Liver (tissue), 10 donors: ENCODE measurements at places on chromosomes 11 and 22. TPM values are rescaled to one million over a fixed set of nuclear protein-coding genes. Genes with fewer than 3 reads are reported as not detected.

- no peak for DNase-seq
Observed at GRCh38 chr11:19436932-19437331, 196.2 kb upstream of the E2F8 start.

DNA sequence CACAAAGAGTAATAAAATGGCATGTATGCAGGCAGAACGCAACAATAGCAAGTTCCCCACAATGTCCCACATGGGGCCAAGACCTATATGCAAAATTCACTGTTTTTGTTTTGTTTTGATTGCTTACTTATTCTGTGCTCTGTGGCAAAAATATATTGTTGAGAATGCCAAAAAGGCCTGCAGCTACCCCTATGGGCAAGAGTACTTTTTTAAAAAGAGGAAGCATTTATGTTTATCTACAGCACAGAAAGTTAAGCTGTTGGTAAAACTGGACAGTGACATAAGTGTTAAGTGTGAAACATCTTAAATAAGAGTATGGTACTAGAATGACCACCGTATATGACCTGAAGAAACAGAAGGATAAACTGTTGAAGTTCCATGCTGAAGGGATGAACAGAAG is 301.9 kb upstream of the ZC3H12C start:
- no peak for DNase-seq

GRCh38 chr22:48778308-48779195 is 1049.1 kb downstream of the BRD1 start:
- DNase-seq: peak; percentile 21

- DNase-seq: no peak
Observed at GRCh38 chr22:45684752-45685574, 13.3 kb downstream of the ATXN10 start.

DNA sequence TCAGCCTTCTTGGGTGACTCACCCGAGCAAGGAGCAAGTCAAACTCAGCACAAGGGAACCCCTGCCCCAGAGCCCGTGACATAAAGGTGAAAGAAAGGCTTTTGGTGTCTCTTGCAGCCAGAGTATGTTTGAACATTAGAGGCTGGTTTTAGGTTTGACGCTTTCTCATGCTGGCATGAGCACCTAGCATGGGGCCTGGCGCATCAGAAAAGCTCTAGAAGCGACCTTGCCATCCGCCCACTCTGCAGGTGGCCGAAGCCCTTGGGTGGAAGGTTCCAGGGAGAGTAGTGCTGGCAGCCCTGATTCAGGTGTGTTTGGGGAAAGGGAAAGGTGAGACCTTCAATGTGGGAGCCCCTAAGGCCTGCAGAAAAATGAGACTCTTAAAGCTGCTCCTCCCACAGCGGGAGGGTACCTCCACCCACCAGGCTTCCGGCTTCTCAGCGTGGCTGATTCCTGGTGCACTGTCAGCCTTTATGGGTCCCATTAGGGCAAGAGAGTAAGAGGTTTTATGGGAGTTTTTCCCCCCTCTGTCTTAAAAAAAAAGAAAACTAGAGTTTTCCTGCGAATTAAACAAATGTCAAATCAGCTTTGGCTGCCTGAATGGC is 88.4 kb downstream of the GRIK4 start:
- no peak for DNase-seq

DNA sequence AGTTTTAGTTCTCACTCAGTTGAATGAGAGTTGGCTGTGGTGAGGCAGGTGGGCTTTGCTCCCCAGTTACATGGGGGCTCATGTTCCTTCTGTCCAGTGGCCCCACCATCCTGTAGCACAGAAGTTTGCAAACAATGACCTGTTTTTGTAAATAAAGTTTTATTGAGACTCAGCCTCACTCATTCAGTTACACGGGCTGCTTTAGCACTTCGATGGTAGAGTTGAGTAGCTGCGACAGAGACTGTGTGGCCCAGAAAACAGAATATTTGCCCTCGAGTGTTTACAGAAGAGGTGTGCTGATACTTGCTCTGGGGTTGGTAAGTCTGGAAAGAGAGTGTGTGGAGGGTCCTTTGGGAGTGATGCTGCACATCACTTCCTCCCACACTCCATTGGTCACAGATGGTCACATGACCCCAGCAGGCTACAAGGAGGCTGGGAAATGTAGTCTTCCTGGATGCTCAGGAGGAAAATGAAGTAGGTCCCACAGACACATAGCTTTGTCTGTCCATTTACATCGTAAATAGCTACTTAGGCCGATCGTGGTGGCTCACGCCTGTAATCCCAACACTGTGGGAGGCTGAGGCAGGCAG is 34.6 kb downstream of the IFT27 start:
- DNase-seq: no peak

- no peak for DNase-seq
Observed at GRCh38 chr11:107931206-107931605, 3.0 kb downstream of the RAB39A start.

DNA sequence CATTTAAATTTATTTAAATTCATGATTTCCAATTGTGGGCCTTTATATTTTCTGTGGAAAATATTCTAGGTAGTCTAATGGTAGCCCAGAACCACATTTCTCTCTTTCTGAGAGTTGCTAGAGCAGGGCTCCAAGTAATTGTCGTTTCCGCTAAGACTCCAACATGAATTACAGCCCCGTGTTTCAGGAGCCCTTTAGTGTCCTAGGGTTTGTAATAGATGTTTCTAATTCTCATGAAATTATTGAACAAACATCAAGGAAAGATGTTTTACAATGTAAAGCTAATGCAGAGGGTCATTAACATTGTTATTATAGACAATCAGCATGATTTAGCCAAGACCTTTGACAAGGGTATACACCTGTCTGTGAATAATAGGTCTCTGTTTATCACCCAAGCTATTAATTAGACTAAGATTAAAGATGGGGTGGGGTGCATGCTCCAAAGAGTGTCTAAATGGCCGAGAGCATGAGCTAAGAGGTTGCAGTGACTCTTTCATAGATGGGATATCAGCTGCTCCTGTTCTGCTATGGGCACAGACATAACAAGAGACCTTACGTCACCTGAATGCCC is 81.8 kb upstream of the NTM start:
- DNase-seq: no peak

- DNase-seq: no peak
Observed at GRCh38 chr22:31141551-31141950, 1.2 kb upstream of the PLA2G3 start.

GRCh38 chr11:12246147-12246546 is 131.2 kb upstream of the PARVA start:
- DNase-seq: no peak

- no peak for DNase-seq
Observed at GRCh38 chr11:134429106-134429505, 17.1 kb upstream of the B3GAT1 start.

DNA sequence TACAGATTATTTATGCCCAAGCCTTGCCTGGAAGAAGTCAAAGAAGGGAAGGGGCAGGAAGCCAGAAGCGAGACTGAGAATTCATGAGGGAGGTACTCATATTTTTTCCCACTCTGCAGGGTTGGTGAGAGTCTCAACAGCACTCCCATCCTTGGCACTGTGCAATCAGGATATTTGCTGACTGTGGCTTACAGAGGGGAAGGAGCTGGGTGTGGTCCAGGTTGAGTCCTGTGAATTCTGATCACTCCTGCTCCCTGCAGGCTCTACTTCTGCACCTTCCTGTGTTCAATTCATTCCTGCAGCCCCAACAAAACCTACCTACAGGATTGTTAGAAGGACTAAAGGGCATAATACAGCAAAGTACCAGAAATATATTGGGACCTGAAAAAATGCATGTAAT is 530.5 kb downstream of the INSC start:
- DNase-seq: no peak

- no peak for DNase-seq
Observed at GRCh38 chr11:31664954-31665353, 146.2 kb downstream of the PAX6 start.

GRCh38 chr11:34278693-34279297 is 79.0 kb downstream of the ABTB2 start:
- no peak for DNase-seq

GRCh38 chr11:107118025-107118720 is 99.9 kb upstream of the GUCY1A2 start:
- DNase-seq: no peak

DNA sequence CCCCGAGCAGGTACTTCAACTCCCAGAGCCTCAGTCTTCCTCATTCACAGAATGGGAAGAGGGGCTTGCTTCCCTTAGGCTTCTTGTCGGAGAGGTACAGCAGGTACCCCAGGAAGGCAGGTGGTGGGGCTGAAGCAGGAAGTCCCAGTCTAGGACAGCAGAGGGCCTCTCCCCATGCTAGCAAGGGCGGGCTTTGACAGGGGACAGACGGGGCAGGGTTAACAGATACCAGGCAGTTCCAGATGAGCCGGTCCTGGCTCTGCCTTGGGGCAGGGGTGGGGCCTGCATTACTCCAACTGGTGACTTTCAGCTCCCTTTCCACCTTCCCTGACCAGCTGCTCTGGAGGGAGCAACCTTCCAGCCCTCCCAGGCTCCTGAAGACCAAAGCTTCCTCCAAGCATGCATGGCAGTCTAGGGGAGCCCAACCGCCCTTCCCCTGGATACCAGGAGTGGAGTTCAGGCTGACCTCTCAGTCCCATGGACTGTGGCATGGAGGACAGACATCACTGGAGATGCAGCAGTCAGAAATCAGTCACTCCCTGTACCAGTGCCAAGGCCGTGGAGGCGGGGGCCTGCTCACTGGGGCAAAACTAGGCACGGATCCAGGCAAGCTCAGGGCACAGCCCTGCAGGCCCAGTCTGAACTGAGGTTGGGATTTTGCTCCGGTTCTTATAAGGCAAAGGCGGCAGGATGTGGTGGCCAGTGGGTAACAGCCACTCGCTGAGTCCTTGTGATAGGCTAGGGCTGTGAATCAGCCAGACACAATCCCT is 60.5 kb downstream of the NAT10 start:
- DNase-seq: no peak

TRIM49 gene
- not detected for total RNA-seq

CARD16 gene
- total RNA-seq: 10.0 TPM

TRIM22 gene
- total RNA-seq: 11.5 TPM

HBB gene
- total RNA-seq: 3,950 TPM

CD3D gene
- 1.6 TPM for total RNA-seq

SMC1B gene
- total RNA-seq: not detected

SYT13 gene
- 0.33 TPM for total RNA-seq

CDKN1C gene
- total RNA-seq: 10.2 TPM

POU2AF2 gene
- not detected for total RNA-seq

OR52E8 gene
- not detected for total RNA-seq

ARHGAP8 gene
- 0.84 TPM for total RNA-seq
